Stomach (tissue), 19 donors: ENCODE measurements at places on chromosomes 4 and X. TPM values are rescaled to one million over a fixed set of nuclear protein-coding genes. Genes with fewer than 3 reads are reported as not detected.

DNA sequence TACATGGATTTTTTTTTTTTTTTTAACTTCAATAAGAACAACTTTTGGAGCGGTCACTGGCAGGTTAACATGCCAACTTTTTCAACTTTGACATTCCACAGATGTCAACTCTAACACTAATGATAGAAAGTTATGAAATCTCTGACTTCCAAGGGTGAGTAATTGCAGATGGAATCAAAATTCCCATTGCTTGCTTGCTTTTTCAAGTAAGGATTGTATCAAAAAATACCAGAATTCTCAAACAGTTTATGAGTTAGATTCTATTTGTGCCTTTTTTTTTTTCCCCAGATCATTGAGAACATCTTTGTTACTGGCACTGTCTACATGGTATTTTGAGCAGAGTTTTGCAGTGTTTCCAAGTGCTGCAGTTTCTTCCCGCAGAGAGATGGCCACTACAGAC is 50.3 kb upstream of the OTUD4 start:
- no peak for DNase-seq

- no peak for DNase-seq
Observed at GRCh38 chr4:147620315-147620714, 3.1 kb downstream of the TMEM184C start.

The DGKK gene
- not detected for total RNA-seq

DNA sequence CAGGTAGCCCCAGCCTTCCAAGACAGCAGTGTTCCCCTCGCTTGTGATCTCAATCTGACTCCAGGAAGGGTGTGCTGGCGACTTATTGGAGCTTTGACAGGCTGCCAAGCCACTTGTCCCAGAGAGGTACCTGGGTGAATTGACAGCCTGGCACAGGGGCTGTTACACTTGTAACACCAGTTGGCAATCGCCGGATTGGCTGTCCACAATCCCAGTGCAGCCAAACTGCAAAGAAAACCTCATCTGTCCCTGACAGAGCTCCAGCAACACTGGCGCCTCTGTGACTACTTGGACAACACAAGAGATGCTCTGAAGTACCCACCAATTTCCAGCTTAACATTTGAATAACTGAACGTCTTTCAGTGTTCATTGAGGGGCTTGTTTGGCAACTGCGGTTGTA is 76.8 kb upstream of the PRPS1 start:
- DNase-seq: no peak

GRCh38 chrX:30893206-30893605 is 4.2 kb upstream of the TAB3 start:
- DNase-seq: no peak

- no peak for DNase-seq
Observed at GRCh38 chr4:156503119-156503518, 468.5 kb downstream of the PDGFC start.

The TAB3 gene
- total RNA-seq: 27.7 TPM

The TRIM60 gene
- not detected for total RNA-seq

DNA sequence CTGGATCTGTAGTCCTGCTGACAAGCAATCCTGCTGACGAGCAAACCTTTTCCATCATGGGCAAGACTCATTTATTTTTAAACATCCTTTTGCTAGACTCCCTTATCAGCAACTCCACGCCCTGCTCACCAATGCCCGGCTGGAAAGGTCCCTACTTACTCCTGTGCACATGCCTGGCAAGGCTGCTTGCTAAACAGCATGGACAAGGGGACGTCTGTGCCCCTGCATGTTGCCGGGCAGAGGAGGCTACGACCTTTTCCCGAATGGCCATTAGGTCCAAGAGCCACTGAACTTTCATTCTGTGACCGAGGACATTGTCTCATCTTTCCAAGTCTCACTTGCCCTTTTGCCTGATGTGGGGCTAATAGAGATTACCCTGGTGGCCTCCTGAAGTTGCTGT is 98.6 kb downstream of the MGST2 start:
- peak; percentile 50 for DNase-seq

GRCh38 chrX:124026529-124026928 is 65.0 kb downstream of the STAG2 start:
- no peak for DNase-seq

The LEF1 gene
- total RNA-seq: 2.3 TPM

The SSX1 gene
- total RNA-seq: not detected

DNA sequence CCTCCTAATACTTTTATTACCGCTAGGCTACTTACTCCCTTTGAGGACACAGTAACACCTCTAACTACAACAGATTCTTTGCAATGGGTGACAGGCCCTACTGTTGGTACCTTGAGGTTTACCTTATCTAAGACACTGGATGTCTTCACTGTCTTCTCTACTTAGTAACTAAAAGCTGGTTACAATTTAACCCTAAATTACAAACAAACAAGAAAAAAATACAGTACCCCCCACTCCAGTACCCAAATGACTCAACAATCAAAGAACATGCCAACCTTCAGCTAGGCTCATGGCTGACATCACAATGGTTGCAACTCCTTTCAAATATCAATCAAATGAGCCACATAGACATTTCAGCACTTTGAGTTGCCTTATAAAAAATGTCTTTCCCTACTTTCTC is 198.0 kb downstream of the GUCY2F start:
- no peak for DNase-seq

DNA sequence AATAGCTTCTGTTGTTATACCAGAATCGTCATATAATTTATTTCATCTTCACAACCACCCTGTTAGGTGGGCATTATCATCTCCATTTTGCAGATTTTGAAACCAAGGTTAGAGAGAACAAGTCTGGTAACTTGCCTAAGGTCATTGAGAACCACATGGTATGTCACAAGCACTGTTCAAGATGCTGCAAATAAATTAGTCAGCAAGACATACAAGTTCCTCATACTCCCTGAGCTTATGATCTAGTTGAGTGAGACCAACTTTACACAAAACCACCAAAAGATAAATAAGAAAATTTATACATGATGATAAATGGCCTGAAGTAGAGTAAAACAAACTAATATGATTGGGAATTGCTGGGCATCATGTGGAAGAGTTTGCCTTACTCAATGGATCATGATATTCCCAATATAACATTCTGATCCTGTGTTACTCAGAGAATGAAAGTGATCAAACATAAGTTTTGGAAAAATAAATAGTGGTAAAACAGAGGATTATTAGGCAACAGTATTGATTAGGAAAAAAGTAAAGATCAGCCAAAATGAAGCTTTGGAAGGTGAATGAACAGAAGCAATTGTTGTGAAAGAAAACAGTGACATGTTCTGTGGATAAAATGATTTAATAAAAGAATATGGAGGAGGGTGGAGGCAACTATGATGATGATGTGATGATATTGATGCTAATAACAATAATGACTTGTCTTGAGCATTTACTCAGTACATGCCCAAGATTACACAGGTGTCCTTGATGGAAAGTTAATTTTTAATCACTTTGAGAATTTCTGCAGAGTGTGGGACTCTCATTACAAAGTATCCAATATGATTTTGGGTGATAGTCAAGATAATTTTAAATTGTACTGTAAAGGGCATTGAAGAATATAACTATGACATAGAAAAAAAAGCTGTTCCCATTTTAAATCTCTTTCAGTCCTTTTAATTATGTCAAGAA is 34.1 kb upstream of the IL1RAPL1 start:
- DNase-seq: no peak

- no peak for DNase-seq
Observed at GRCh38 chr4:139887376-139887802, 221.8 kb downstream of the MGST2 start.

- DNase-seq: peak; percentile 33
Observed at GRCh38 chr4:13126976-13127910, 356.9 kb downstream of the RAB28 start.

The RRH gene
- total RNA-seq: not detected

GRCh38 chrX:39000802-39001201 is 199.5 kb downstream of the MID1IP1 start:
- DNase-seq: no peak

The FRMD7 gene
- not detected for total RNA-seq

GRCh38 chrX:39096599-39096998 is 295.3 kb downstream of the MID1IP1 start:
- DNase-seq: no peak

- DNase-seq: no peak
Observed at GRCh38 chrX:37677765-37678164, 7.8 kb upstream of the XK start.

DNA sequence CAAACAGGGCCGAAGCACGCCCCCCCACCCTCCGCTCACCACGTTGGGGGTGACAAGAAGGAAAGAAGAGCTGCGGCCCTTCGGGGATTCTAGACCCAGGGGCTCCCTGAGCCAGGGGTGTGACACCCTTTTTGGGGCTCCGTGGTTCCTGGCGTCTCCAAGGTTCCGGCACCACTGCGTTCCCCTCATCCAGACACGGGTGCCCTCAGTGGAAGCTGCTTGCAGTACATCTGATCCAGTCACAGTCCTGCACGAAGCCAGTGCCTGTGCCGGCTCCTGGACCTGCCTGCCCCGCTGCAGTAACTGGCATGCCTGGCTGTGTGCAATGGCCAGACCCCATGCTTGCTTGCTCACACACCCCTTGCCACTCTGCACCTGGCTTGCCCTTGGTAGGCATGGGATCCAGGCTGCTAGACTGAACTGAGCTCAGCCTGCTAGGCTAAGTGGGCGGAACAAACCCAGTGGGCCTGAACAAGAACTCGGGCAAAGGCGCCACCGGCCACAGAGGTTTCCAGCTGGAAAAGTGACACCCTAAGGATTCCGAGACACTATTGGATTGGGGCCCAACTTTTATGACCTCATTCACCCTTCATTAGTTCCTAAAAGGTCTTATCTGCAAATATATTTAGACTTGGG is 420.4 kb upstream of the AGA start:
- no peak for DNase-seq

The SHROOM2 gene
- total RNA-seq: 3.7 TPM

The F11 gene
- not detected for total RNA-seq

The S100P gene
- 64.2 TPM for total RNA-seq

- DNase-seq: peak; percentile 2
Observed at GRCh38 chr4:162015090-162015489, 148.7 kb downstream of the FSTL5 start.

- DNase-seq: no peak
Observed at GRCh38 chr4:98838531-98838930, 90.4 kb downstream of the EIF4E start.

DNA sequence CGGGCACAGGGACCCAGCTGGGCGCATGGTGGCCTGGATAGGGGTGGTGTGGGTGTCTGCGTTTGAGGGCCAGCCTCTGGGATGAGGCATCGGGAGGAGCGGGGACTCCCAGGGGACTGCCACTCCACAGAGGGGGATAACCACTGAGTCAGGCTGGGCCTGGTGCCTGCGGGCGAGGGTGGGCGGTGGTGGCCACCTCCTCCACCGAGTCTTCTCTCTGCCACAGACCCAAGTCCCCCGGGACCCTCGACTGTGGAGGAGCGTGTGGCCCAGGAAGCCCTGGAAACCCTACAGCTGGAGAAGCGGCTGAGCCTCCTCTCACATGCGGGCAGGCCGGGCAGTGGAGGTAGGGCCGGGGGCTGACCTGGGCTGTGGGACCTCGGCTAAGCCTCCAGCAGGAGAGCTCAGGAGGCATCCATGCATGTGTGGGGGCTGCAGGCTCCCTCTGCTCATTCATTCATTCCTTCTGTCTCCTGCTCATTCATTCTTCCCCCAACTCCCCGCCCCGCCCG is 26.4 kb downstream of the DOK7 start:
- no peak for DNase-seq

DNA sequence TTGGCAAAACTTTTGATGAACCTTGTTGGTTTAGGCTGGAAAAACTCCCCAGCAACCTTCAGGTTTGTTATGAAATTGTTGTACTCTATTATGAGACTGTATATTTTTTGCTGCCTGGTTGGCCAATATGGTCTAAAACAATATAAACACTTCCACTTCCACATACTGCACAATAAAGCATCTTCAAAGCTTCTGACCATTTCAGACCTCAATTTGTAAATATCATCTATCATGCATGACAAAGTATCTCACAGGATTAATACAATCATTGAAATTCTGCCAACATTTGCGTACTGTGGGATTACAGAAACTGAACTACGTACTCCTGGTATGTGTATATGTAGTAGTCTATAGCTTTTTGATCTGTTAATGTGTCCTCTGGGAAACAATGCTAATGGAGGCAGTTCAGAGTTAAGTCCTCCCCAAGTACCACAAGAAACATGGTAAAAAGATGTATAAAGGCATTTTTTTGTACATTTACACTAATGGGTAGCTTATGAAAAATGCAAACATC is 40.4 kb downstream of the GPC4 start:
- DNase-seq: no peak
